MCF 10A (cell line): ENCODE measurements at places on chromosomes 7 and 10. TPM values are rescaled to one million over a fixed set of nuclear protein-coding genes. Genes with fewer than 3 reads are reported as not detected.

DNA sequence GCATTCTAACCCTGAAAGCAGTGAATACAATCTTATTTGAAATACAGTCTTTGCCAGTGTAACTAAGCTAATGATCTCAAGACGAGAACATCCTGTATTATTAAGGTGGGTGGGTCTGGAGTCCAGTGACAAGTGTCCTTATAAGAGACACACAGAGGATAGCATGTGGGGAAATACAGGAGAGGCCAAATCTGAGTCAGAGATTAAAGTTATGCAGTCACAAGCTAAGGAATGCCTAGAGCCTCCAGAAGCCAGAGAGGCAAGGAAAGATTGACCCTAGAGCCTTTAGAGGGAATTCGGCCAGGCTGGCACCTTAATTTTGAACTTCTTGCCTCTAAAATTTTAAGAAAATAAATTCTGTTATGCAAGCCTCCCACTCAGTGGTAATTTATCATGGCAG lies 87.5 kb upstream of the HGF start:
- H3K36me3 ChIP-seq, result no peaks in the 10 kb centered on the region
- H3K27me3 ChIP-seq, result no peaks in the 10 kb centered on the region
- no peak for DNase-seq
- H3K27ac ChIP-seq, result no peak overlapping the region
- no peaks in the 10 kb centered on the region for H3K4me1 ChIP-seq
- H3K4me3 ChIP-seq, result no peak overlapping the region

GRCh38 chr7:2539031-2539911 lies 16.1 kb downstream of the BRAT1 start:
- H3K4me3 ChIP-seq, result no peak overlapping the region
- H3K27me3 ChIP-seq, result no peaks in the 10 kb centered on the region
- DNase-seq, result no peak
- H3K4me1 ChIP-seq, result no peaks in the 10 kb centered on the region
- no peak overlapping the region for H3K27ac ChIP-seq

DNA sequence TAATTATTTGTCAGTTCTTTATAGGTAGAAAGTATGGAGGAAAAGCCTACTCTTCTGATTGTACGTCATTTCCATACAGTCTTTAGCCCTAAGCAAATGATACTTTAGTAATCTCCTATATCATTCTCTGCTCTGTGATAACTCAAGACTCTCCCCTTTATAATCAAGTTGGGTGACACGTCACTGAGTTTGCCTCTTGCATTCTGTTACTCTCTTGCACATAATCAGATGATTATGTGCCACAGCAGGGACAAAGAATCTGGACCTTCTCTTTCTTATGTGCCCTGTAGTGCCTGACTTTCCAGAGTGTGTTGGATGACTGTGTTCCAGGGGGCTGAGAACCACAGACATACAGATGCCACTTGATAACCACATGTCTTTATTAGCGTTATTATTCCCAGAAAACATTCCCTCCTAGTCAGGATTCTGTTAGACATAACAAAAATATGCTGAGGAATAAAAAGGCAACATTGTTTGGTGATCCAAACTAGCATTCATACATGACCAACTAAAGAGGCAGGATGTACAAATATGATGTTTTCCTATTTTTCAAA lies 116.4 kb upstream of the HGF start:
- peaks cover 82% of the 10 kb centered on the region for H3K27me3 ChIP-seq
- no peaks in the 10 kb centered on the region for H3K4me1 ChIP-seq
- no peaks in the 10 kb centered on the region for H3K36me3 ChIP-seq
- H3K27ac ChIP-seq, result no peak overlapping the region
- H3K4me3 ChIP-seq, result no peak overlapping the region

DNA sequence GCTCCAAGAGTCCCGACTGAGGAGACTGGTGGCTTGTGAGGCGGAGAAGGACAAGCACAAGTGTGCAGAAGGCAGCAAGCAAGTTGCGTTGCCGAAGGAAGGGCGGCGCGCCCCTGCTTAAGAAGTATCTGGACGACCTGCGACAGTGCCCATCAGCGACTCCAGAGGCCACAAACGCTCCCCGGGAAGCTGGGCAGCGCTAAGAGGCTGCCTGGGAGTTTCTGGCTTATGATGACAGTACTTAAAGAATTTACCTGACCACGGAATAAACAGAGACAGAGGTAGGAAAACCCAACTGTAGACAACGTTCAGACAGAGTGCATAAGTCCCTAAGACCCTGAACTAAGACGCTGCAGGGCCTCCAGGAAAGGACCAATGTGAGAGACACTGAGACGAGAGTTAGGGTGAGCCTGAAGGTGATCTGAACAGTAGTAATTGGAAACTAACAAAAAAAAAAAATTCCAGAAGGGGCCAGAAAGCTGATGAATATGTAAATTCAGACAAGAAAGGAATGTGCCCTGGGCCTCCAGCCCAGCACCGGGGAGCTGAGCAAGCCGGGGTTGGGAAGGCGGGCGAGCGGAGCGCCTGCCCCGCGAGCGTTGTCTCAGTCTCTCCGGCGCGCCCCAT lies 1.0 kb downstream of the OSBPL3 start:
- peak overlapping the region; percentile 52 for H3K27ac ChIP-seq
- peak overlapping the region; percentile 82 for H3K4me3 ChIP-seq
- DNase-seq, result no peak
- peaks cover 49% of the 10 kb centered on the region for H3K4me1 ChIP-seq
- H3K36me3 ChIP-seq, result peaks cover 6% of the 10 kb centered on the region

- no peaks in the 10 kb centered on the region for H3K36me3 ChIP-seq
- peaks cover 5% of the 10 kb centered on the region for H3K4me1 ChIP-seq
- no peak overlapping the region for H3K4me3 ChIP-seq
- no peak overlapping the region for H3K27ac ChIP-seq
Observed at GRCh38 chr10:46251857-46252847, 34.6 kb upstream of the ANTXRL start.

DNA sequence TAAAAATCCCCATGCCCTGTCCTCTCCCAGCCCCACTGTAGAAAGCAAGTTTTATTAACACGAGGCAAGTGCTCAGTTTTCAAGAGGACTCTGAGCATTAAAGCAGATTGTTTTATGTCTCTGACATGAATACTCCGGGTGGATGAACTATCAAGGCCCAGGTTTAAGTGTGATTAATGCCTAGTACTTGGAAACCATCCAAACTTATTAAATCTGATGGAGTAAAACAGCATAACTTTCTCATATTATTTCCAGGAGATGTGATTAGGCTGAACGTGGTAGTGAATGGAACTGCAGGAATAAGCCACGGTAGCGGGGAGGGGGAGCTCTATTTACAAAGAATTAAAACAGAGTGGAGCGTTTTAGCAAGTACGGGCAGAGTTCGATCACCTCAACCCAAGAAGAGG lies 144.2 kb upstream of the RNF32 start:
- H3K36me3 ChIP-seq, result no peaks in the 10 kb centered on the region
- no peaks in the 10 kb centered on the region for H3K4me1 ChIP-seq
- DNase-seq, result no peak
- H3K27ac ChIP-seq, result no peak overlapping the region
- H3K4me3 ChIP-seq, result no peak overlapping the region

- H3K27ac ChIP-seq, result peak overlapping the region; percentile 84
- no peak for DNase-seq
- no peak overlapping the region for H3K4me3 ChIP-seq
- H3K27me3 ChIP-seq, result no peaks in the 10 kb centered on the region
Observed at GRCh38 chr7:131008840-131009711, 275.1 kb upstream of the KLF14 start.

GRCh38 chr10:14020037-14020664 lies 310.6 kb downstream of the FRMD4A start:
- H3K4me1 ChIP-seq, result no peaks in the 10 kb centered on the region
- peaks cover 22% of the 10 kb centered on the region for H3K27me3 ChIP-seq
- H3K27ac ChIP-seq, result no peak overlapping the region
- no peaks in the 10 kb centered on the region for H3K36me3 ChIP-seq
- no peak for DNase-seq

DNA sequence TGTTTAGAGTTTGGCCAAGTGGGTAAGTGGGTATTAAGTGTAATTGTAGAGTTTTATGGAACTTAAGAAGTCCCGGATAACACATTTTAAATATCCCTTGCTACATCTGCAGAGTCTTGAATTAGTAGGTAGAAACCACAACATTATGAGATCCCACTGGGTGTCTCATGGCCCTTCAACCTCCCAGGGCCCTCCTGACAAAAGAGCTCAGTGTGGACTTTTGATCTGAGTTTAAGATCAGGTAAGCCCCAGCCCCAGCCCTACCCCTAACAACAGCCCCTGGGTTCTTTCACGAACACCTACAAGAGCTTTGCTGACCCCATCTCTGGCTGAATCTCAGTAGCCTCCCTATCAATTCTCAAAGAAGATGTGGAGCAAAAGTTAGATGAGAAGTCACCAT lies 65.4 kb upstream of the STK17A start:
- no peaks in the 10 kb centered on the region for H3K27me3 ChIP-seq
- no peak overlapping the region for H3K4me3 ChIP-seq
- no peak for DNase-seq
- H3K4me1 ChIP-seq, result peaks cover 11% of the 10 kb centered on the region
- no peak overlapping the region for H3K27ac ChIP-seq

BTBD16 gene
- total RNA-seq, result 0.16 TPM in 1 of 2 replicates, not detected in the other

DNAH11 gene
- total RNA-seq, result 0.81 and 0.91 TPM in 2 replicates

VIM gene
- 1,413 and 1,430 TPM in 2 replicates for total RNA-seq

SMO gene
- total RNA-seq, result not detected in 2 replicates

MYL7 gene
- not detected in 2 replicates for total RNA-seq
